Stimulated activated CD4-positive, alpha-beta T cell treated with anti-CD3 and anti-CD28 coated beads, Interleukin-1b, Interleukin-23, amount 100 ng/mL, for 24 hours (primary cell): ENCODE measurements at places on chromosomes 2 and 18.

GRCh38 chr18:10210057-10210633 is 244.3 kb upstream of the APCDD1 start:
- no peak for DNase-seq

GRCh38 chr2:229611360-229611759 is 103.0 kb downstream of the DNER start:
- DNase-seq: no peak

DNA sequence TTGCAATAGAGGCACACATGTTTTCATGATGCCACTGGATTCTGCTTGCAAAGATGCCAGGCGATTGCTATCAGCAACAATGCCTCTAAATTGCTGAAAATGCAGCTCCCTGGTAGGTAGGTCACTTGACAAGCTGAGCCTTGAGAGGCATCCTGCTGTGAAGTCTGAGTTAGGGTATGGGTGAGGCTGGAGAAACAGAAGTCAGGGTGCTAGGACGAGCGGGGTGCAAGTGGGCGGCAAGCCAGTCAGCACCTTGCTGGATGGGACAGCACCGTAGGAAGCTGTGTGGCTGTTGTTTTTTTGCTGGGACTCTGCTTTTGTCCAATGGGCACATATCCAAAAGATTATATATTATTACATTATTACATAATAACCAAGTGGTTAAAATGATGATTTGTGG is 10.5 kb upstream of the CLIP4 start:
- DNase-seq: no peak

DNA sequence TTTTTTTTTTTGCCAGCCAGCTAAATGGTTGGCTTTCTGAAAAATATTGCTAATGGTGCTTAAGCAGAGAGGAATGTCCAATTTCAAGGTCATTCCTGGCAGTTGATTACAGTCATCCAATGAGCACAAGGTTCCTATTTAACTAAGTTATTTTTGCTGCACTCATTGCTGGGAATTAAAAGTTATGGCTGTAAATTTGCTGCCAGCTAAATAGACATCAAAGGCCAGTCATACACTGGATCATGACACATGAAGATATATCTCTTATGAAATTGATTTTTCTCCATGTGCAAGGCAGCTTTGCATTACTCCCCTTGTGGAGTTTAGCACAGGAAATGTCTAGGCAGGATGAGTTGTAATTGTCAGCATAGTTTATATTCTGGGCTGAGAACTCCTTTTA is 1898.4 kb upstream of the CELF4 start:
- no peak for DNase-seq

- no peak for DNase-seq
Observed at GRCh38 chr2:233354971-233355574, 779 bp downstream of the DGKD start.

- DNase-seq: no peak
Observed at GRCh38 chr2:23200787-23201114, 184.2 kb upstream of the KLHL29 start.

DNA sequence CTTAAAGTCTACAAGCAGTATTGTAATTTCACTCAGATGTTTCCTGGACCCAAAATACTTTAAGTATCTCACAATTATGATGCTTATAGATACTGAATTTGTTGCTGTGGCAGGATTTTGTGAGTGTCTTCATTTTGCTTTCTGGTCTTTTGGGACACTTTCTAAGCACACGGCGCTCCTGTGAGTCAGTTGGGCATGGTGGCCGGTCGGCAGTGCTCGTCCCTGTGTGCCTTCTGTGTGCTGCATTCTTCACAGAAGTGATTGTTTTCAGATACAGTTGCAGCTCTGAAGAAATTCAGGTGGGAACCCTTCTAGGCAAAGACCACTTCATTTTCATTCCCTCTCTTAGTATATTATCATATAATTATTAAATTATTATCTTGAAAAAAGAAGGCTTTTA is 273.3 kb downstream of the ZNF407 start:
- no peak for DNase-seq

DNA sequence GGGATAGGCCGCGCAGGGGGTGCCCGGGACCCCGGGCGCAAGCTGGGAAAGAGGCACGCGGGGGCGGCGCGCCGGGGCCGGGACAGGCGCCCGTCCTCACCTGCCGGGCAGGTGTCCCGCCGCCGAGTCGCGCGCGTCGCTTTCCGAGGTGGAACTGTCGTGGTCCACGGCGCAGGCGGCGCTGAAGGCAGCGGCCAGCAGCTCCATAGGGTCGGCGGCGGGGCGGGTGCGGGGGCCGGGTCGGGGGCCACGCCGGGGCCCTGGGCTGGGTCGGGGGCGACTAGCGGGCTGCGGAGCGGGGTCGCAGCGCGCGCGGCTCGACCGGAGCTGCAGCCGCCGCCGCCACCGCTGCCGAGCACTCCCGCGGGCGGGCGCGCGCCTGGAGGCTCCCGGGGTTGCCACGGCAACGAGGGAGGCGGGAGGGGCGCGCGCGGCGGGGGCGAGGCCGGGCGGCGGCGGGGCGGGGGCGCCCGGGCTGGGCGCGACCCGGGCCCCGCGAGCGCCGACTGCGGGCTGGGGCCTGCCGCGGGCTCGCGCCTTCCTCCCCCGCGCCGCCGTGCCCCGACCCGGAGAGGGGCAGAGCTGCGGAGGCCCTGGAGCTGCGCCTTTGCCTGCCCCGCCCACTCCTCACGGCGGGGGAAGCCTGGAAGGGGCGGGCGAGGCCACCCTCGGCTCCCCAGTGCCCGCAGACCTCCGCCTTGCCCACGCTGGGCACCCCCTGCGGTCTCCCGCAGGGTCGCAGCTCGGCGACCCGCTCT is 57.9 kb downstream of the SNORC start:
- DNase-seq: no peak

- DNase-seq: no peak
Observed at GRCh38 chr2:73993376-73993775, 8.7 kb downstream of the TET3 start.

DNA sequence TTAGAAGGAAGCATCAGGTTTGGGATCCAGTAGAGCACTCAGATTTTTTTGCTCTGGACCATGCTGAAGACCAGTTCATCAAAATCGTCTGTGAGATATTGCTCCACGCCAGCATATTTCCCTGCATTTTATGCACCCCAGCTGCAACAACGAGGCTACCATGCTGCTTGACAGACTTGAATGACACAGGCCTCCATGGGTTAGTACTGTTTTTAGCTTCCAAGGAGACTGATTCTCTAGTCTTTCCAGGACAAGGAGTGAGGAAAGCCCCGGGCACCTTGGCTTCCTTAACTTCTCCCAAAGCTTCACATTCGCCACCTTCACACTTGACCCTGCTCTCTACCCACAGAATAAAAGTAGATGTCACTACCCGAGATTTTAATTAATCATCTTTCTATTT is 17.5 kb downstream of the BOD1L2 start:
- DNase-seq: no peak

DNA sequence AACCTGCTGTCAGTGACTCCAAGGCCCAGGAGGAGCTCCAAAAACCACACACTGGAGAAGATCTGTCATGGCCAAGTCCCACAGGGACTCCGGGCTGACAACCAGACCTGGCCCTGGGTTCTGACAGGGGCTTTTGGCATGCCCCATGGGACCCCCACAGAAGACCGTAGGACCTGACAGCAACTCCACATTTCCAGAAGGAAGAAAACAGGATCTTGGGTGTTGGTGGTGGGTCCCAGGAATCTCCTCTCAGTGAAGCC is 275.9 kb upstream of the HS6ST1 start:
- no peak for DNase-seq

DNA sequence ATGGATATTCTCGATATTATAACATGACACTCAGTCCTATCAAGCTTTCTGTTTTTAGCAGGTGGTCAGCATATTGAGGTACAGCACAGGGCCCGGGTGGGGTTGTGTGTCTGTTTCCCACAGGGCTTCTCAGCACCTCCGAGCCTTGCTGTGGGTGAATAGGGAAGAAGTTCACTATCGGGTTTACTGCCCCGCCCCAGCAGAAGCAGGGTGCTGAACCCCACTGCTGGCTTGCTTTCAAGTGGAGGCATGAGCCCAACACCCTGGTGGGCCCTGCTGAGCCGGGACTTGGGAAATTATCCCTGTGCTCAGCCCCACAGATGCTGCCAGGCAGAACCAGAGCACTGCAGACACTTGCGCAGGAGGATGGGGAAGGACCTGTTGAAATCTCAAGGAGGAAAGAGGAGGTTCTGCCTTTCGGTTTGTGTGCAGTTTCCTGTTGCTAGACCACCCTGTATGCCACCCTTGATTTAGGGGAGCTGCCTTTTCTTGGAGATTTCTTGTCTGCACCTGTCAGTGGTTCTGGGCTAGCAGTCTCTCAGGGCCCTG is 270.3 kb upstream of the SALL3 start:
- DNase-seq: no peak

DNA sequence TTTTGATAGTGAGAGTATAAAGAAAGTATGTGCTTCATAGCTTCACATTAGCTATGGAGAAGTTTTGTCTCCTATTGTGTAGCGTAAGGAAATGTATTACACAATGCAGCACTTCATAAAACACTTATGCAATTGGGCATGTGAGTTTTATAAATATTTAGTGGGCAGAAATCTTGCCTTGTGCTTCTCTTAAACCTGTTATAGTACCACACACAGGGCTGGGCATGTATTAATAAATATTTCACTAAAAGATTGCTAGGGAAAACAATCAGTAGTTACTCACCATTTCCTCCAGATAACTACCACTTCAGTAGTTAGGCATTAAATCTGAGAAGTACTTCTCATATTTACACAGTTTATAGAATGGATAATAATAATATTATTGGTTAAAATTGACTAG is 1080.8 kb upstream of the PIK3C3 start:
- no peak for DNase-seq

GRCh38 chr2:22867973-22868372 is 517.0 kb upstream of the KLHL29 start:
- no peak for DNase-seq

DNA sequence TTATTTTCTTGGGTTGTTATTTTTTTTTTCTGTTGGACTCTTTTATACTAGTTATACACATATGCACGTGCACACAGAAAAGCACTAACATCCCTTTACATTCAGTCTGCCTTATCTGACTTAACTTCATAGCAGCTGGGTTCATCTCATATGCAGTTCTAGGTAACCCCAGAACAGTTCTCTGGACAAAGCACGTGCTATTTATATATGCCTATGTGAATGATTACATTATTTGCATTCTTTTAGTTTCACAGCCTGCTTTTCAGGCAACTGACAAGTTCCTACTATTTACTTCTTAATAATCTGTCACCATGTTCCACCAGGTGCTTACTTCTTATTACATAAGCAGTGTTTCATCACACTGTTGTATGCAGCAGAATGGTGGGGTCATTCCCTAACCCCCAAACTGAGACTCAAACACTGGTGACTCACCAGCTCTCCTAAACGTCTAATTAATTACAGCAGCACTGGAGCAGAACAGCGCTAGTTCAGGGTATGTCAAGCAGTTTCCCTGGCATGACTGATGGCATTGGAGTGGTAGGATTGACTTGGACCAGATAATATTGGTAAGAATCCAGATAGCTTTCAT is 372.8 kb downstream of the CLIP4 start:
- DNase-seq: no peak

DNA sequence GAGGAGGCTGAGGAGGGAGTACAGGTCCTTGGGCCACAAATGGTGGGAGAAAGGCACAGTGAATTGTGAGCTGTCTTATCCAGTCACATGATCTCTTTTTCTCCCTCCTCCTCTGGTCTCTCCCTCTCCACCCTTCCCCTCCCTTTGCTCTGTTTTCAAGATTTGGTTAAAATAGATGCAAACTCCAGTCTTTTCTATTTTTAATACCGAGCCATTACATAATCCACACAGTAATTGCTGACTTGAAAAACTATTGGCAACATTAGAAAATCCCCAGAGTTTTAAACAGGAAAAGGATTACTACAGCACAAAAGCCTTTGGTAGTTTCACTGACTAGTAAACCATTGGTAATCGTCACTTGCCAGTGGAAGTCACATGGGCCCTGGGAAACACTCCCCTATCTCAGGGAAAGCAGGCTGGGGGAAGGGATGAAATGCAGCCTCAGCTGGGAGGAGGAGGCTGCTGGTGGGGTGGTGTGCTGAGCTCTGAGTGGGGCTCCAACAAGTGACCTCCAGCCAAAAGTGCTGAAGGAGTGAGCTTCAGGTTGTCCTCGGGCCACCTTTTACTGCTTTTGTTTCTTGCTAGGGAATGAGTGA is 57.4 kb upstream of the PCBP1 start:
- no peak for DNase-seq

- DNase-seq: no peak
Observed at GRCh38 chr18:36676629-36677028, 152.2 kb downstream of the TPGS2 start.

GRCh38 chr2:232473467-232473890 is 14.2 kb downstream of the ECEL1 start:
- DNase-seq: no peak

GRCh38 chr2:127864877-127865276 is 6.9 kb upstream of the POLR2D start:
- DNase-seq: no peak

GRCh38 chr2:30346471-30347169 is 100.4 kb upstream of the LCLAT1 start:
- no peak for DNase-seq

DNA sequence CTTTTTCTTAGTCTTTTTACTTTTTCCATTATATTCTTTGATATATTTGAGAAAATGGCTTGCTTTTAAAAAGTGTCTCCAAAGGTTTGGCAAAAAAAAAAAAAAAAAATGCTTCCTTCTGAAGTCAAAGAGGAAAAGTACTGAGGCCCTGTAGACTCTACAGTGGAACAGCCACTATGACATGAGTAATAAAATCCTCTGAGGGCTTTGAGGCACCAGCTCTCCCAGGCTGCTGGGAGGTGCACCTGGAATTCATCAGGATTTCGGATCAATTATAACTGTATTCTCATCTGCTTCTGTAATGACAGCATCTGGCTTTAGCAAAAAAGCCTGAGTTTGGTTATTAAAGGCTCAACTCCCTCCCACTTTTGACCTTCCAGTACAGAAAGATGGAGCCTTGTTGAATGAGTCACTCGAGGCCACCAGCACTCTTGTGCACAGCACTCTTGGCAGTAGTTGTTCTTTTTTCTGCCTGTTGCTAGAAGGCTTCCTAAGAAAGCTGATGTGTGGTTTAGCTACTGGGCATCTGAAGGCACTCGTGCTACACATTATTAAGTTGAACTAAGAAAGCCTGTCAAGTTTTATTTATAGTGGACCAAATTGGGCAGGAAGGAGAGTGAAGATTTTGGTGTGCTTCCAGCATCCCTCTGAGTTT is 131.3 kb downstream of the PRPF40A start:
- no peak for DNase-seq

GRCh38 chr2:239433777-239434403 is 33.1 kb upstream of the HDAC4 start:
- no peak for DNase-seq

- no peak for DNase-seq
Observed at GRCh38 chr18:73232933-73233332, 365.1 kb upstream of the NETO1 start.
